Trophoblast cell (in vitro differentiated cells and primary cell): ENCODE measurements at places on chromosomes 11 and 22.

- peak; percentile 81 for DNase-seq
Measured at GRCh38 chr11:27158456-27159334, 118.1 kb downstream of the BBOX1 start.

GRCh38 chr11:127023991-127024390 lies 23.4 kb upstream of the KIRREL3 start:
- no peak for DNase-seq

DNA sequence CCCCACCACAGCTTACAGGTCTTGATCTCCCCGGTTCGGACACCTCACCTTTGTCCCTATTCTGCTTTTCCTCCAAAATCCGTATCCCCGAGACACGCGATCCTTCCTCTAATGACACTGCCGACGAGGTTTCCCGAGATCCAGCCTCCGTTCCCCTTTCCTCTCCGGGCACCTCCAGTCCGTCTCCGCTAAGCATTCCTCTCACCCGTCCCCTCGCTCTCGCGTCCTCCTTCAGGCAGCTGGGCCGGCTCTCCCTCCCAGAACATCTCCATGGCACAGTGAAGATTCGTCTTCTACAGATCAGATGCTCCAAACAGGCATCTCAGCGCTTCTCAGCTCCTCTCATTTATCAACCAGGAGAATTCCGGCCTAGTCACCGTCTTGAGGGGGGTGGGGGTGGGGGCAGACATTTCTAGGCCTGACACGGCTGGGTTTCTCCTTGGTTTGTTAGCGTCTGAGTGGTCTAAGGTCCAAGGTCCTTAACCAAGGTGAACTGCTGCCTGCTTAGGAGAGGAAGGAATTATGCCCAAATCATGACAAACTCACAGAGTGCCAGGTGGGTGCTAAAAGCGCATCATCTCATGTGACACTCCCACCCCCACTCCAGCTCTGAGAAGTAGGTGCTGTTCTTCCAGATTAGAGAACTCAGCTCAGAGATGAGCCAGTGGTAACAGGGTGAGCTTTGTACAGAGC lies at the start of gene SPTBN2:
Gene SPTBN2, minus strand, starts transcription at position 524 of the 693 bp plus-strand sequence. CDS start 7,976 bp downstream, outside the sequence.
- DNase-seq = peak; percentile 4

DNA sequence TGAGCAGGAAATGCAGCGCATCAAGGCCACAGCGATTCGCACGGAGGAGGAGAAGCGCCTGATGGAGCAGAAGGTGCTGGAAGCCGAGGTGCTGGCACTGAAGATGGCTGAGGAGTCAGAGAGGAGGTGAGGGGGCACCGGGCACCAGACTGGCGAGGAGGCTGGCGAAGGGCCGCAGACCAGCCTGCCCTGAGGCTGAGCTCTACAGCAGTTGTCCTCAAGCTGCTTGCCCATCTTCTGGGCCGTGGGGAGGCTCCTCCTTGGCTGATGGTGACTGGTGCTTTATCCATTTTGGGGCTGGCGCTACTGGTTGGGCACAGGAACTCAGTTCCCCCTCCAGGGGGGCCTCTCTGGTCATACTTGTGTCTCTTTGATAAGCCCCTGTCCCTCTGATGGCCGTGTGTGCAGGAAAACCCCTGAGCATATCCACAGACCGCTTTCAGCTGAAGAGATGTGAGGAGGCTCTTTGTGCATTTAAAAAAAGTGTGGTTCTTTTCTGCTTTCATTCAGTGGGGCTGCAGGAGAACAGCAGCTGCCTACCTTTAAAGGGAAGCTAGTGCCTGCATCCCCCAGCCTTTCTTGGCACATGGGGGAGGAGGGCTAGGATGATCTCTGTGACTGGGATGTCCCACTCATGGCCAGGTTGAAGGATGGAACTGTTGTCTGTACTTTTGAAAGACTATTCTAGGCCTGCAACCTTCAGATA lies 46.3 kb upstream of the CABP7 start:
- no peak for DNase-seq

DNA sequence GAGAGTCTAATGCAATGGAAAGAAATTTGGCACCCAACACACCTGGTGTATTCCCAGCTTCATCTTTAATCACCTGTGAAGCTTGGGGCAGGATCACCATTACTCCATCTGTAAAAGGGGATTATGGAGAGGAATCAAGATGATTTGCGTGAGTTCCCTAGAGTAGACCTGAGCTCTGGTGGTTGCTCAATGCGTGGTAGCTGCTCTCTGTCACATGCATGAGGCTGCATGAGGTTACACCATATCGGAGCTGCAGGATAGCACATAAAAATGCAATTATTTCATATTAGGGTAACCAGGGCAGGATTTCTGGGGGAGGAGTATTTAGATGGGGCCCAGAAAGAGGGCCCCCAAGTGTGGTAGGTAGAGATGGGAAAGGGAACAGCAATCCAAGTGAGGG lies 35.3 kb upstream of the CLMP start:
- DNase-seq = no peak

DNA sequence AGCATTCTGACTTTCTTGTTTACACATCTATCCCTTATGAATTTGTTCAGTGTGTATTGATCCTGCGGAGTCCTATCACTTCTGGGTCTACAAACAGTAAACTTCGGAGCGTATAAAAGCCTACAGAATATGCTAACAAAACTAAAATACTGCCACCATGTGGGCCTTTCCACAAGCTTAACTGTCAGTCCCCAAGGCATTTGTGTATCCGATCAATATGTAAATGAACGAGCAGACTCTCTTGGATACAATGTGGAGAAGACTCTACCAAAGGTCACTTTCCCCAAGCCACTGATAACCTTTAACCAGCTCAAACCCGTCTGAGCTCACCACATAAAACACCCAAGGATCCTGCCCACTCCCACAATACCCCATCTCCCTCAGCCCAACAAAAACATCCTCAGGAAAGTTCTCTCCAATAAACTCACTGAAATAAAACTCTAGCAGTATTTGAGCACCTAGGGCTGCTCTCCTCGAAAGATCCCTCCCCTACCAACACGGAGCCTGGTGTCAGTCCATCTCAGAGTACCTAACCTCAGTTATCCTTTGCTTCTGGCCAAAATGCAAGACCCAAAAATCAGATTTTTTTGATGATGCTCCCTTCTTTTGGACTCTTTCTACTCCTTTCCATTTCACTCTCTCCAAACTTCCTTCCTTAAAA lies 17.8 kb downstream of the ADA2 start:
- DNase-seq = no peak

- DNase-seq = no peak
Measured at GRCh38 chr11:102780491-102780918, at the start of gene MMP10. TSS of gene MMP10 (minus strand) at chr11:102780628. CDS start at chr11:102780591, 37 bp downstream.

DNA sequence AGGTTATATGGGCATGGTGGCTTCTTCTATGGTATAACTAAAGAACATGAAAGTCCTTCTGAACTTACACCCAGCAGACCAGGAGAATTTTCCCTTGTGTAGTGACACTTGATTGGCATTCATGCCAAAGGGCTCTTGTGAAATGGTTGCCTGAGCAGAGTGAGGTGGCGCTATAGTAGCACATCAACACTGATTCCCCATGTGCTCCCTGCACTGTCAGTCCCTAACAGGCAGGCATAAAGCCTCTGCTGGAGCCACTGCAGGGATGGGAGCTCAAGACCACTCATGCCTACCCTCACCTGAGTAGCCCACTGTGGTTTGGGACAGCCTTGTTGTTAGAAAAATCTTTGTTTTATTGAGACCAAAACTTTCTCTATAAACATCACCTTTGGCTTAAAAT lies 92.6 kb upstream of the LIN7C start:
- peak; percentile 8 for DNase-seq

DNA sequence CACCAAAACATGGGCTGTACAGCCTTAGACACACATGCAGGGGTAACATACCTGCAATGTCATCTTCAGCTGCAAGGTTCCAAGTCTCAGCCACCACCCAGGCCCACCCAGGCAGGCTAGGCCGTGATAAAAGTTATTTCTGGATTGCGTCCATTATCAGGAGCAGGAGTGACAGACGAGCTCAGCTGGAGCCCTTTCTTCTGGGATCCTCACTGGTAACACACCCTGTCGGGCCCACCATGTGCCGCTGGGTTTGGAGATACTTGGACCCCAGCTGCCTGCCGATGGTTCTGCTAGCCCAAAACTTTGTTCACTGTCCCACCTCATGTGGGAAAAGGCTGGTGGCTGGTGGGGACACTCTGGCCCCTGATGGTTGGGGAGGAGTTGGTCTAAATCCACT lies 24.8 kb downstream of the TMPRSS5 start:
- DNase-seq = no peak

- DNase-seq = peak; percentile 64
Measured at GRCh38 chr22:31148953-31149627, 8.8 kb upstream of the PLA2G3 start.

- no peak for DNase-seq
Measured at GRCh38 chr22:23062616-23063538, 7.4 kb upstream of the GNAZ start.
